Kasumi-1 (cell line): ENCODE measurements at places on chromosomes 6 and 20.

DNA sequence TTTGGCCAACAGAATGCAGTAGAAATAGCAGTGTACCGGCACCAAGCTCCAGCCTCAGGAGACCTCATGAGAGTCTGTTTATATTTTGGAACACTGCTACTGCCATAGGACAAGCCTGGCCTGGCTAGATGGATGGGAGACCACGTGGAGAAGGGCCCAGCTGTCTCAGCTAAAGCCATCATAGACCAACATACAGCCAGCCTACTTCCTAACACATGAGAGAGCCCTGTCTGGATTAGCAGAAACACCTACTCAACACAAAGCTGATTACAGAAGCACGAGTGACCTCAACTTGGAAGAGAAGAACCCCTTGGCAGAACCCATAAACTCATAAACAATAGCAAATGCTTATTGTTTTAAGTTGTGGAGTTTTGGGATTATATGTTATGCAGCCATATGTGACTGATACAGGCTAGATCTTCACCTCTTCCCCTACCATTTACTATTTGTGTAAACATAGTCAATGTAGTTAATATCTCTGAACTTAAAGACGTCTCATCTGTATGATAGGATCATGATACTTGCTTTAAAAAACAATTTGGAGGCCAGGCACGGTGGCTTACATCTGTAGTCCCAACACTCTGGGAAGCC lies 199.4 kb upstream of the ZNF217 start:
- DNase-seq: no peak

DNA sequence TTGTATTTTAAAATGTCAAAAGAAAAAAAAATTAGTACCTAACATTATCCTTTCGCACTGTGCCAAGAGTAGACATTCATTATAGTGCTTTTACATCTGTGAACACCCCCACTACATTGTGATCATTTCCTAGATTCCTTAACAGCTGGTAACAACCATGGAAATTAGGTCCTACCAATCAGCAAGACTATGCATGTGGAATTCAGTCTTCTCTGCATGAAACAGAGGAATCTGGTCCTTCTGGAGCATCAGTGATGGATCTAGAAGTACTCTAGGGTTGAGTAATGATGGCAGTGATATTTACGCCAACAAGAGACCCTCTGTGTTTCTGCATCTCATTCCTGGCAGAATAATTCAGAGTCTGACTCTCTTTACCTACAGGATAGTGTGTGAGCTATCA lies 9.4 kb downstream of the OR12D1 start:
- no peak for DNase-seq

- DNase-seq: no peak
Measured at GRCh38 chr6:49782725-49783124, 4.4 kb downstream of the PGK2 start.

- DNase-seq: no peak
Measured at GRCh38 chr6:32637219-32637880, at the start of gene HLA-DQA1. HLA-DQA1 (plus strand) TSS chr6:32637406; CDS start chr6:32637459, 53 bp downstream.

DNA sequence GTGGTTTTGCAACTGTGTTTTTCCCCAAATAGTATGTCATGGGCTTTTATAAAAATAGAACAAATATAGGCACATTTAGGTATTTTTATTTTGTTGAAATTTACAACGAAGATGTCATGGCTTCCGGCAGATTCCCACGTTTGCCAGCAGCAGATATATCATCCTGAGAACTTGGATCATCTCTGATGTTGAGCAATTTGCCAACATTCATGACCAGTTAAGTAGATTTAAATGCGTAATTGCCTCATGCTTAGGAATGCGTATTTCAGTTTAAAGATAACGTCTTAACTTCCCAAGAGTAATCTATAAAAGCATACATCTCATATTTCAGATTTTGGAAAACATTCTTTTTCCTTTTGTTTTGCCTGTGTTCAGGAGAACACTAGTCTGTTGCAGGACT lies 457.8 kb downstream of the QKI start:
- no peak for DNase-seq

- DNase-seq: no peak
Measured at GRCh38 chr20:22585786-22586493, 1.6 kb upstream of the FOXA2 start.

GRCh38 chr6:167557675-167558074 lies 232.8 kb downstream of the TTLL2 start:
- no peak for DNase-seq

DNA sequence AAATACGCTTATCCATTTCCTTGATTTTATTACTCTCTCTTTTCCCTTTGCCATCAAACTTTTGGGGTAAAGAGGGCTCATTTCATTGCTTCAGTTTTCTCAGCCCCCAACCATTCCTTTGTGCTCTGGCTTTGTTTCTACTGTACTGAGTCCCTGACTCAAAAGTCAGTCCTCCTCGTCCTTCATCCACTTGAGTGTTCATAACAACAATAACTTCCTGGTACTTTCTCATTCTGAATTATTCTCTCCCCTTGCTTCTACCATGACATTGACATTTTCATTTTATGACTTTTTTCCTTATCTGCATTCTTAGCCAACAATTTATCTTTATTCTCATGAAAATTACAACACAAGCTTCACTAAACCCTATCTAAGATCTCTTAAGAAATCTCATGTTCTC lies 911 bp downstream of the ENPP3 start:
- no peak for DNase-seq

DNA sequence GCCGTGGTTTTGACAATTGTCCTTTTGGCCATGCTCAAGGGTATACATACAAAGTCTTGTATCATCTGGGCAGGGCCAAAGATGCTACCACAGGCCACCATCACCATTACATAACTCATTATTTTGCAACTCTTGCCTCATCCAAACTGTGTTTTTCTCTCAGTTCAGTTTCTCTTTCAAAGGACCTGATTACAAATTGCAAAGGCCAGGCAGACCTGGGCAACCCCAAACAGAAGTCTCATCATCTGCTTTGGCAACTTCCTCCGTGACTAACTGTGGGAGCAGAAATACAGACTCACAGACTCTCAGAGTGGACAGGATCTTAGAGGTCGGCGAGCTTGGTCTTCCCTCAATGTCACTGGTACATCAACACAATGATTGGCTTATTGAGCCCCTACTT lies 117.8 kb upstream of the NEDD9 start:
- peak; percentile 33 for DNase-seq

GRCh38 chr6:23335894-23336293 lies 766.5 kb downstream of the HDGFL1 start:
- DNase-seq: no peak

DNA sequence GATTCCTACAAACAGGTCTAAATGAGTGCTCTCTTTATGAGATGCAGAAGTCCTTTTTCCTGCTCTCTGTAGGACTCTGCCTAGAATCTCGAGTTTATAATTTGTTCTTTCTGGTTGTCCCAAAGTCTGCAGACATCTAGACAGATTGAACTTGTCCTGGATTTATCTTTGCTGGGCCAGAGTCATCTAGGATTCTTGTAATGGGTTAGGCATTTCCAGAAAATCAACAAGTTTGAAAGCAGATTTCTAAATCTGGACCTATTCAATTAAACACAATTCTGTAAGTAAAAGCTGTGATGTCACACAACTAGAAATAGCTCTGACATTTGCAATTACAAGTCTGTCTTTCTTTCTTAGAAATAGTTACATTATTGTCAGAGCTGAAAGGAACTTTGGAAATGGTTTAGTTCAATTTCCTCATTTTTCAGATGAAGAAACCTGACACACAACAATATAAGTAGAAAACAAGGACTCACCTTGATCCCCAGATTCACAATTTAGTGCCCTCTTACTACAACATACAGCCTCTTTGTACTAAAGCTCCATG lies 4.2 kb upstream of the RSPO3 start:
- no peak for DNase-seq

DNA sequence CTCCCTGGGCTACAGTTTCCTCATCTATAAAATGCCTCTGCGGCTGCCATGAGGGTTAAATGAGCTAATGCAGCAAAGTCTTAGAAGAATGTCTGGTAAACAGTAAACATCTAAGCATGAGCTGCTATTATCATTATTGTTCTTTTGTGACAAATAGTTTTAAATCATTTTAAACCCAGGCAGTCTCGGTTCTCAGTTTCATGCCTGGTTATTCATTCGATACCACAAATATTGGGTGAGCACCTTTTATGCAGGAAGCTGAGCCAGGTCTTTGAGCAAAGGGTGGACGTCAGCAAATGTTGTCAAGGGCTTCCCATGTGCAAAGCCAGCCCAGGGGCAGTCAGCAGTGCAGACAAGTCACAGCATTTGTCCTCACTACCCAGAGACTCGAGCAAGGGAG lies 128.7 kb downstream of the NFATC2 start:
- DNase-seq: no peak

- no peak for DNase-seq
Measured at GRCh38 chr6:116672306-116672705, 3.7 kb upstream of the ZUP1 start.

- no peak for DNase-seq
Measured at GRCh38 chr20:47850146-47850545, 64.9 kb upstream of the SULF2 start.

DNA sequence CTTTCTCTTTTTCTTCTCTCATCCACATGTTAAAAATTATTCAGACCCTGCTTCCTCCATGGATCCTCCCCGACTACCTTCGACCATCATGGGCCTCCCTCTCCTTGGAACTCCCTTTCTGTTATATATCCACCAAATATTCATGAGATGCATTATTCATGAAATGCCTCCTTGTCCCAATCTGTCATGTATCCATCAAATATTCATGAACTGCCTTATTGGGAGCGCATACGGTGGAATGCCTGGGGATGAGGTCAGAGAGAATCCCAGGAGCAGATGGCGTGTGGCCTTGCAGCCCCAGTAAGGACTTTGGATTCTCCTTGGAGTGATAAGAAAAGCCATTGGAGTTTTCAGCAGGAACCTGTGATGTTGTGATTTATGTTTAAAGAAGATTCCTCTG lies 97.0 kb downstream of the NRN1 start:
- DNase-seq: no peak

DNA sequence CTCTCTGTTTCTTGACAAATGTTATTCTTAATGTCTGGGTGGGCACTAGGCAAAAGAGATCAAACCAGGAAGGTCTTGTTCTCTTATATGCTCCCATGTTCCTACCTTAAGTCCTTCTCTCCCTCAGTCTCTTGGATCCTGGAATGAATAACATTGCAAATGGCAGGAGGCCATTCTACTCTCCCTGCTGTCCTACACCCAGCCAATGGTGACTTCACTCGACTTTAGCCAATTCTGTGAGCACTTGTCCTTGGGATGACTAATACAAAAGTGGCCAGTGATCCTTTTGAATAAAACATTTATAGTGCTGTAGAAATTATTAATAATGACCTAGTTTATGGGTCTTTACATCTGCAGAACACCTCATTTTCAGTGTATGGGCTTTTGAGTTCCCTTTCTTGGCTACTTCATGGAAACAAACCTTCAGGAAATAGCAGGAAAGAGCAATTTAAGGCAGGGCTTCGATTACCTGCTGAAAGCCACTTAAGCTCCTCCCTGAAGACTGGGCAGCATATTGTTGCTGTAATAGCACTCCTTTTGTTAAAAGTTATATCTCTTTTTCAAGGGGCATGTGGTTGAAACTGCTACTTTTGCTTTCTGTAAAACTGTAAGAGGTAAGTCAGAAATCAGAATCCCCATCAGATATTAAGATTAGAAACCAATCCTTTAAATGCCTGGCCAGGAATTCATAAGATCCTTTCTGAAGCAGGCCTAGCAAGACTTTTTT lies 10.5 kb downstream of the OTOR start:
- DNase-seq: no peak

DNA sequence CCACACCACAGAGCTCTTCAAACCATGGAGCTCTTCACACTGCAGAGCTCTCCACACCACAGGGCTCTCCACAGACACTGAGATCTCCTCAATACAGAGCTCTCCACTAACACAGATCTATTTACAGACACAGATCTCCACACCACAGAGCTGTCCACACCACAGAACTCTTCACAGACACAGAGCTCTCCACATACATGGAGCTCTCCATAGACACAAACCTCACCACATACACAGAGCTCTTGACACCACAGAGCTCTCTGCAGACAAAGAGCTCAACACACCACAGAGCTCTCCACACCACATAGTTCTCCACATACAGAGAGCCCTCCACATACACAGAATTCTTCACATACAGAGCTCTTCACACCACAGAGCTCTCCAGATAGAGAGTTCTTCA lies 53.0 kb downstream of the ERMARD start:
- no peak for DNase-seq

DNA sequence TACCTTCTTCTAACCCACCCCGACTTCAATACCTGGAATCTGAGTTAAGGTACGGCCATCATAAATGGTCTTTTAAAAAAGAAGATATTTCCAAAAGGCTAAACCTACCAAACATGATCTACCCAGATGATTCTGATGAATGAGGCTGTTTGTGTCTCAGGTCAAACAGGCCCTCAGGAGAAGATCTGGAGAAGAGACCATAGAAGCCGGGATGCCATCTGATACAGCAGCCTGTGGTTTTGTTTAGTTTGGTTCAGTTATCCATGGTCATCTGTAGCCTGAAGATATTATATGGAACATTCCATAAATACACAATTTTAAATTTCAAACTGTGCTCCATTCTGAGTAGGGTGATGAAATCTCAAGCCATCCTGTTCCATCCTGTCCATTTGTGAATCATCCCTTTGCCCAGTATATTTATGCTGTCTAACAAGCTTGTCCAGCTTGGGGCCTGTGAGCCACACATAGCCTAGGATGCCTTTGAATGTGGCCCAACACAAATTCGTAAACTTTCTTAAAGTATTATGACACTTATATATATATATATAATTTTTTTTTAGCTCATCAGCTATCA lies 4.0 kb upstream of the CAP2 start:
- DNase-seq: no peak

DNA sequence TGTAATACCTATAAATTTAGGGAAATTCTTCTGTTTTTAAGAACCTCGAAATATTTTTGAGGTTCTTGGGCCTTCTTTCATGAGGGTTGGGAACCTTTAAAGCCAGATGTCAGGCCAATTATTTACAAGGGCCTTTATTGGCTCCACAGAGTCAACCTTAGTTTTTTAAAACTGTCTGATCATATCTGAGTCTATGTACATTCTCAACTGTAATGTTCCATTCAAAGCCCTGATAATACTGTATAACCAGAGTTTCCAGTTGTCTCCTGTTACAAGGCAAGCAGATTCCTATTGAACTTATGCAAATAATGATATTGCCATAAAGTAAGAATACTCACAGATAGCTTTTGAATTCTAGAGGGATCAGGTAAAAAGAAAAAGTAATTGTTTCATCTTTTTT lies 545.5 kb downstream of the EPM2A start:
- no peak for DNase-seq
